ENCODE measurements at places on chromosomes 3 and 15. TPM values are rescaled to one million over a fixed set of nuclear protein-coding genes. Genes with fewer than 3 reads are reported as not detected.

Gene UROC1
- polyA plus RNA-seq = 0.13 TPM

Gene GOLIM4
- 104 TPM for polyA plus RNA-seq

Gene IQCF5
- not detected for polyA plus RNA-seq

Gene GOLGA6A
- not detected for polyA plus RNA-seq

Gene FILIP1L
- 20.2 TPM for polyA plus RNA-seq

- peak; percentile 58 for DNase-seq
Measured at GRCh38 chr3:29384640-29385039, 103.8 kb downstream of the RBMS3 start.

All from renal pelvis (tissue), 12 donors.